ENCODE measurements at places on chromosomes 2 and 18.
A peak's percentile ranks its signal among the peaks of the same experiment; 100 is the strongest.

DNA sequence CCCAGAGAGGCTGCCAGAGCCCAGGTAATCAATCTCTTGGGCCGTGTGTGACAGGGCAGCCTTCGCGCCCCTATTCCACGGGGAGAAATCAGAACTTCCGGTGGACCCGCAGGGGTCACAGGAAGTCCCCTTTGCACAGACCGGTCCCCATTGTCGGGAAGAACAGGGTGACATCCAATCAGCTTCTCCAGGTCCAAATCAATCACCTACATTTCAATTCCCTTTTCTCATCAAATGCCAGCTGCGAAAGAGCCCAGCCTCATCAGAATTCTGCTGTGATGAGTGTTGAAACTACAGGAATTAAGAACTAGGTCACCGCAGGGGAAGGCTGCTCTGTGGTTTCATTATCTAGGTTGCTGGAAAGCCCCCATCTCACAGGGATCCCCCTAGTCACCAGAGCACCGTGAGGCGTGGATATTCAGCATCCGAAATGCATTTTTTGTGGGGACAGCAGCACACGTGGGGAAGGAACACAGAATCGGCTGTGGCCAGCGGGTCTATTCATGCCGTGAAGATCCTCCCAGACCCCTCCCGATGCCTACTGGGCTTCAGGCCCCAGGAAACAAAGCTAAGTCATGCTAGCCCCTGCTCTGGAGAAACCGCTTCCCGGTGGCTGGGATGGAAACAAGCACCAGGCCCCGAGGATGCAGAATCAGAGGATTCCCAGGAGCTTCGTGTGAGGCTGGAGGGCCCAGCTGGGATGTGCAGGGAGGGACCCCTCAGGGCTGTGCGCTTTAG, 193.7 kb upstream of the ID2 start:
- peak; percentile 8 for DNase-seq

GRCh38 chr2:85357736-85358135, 3.2 kb downstream of the ELMOD3 start:
- no peak for DNase-seq

DNA sequence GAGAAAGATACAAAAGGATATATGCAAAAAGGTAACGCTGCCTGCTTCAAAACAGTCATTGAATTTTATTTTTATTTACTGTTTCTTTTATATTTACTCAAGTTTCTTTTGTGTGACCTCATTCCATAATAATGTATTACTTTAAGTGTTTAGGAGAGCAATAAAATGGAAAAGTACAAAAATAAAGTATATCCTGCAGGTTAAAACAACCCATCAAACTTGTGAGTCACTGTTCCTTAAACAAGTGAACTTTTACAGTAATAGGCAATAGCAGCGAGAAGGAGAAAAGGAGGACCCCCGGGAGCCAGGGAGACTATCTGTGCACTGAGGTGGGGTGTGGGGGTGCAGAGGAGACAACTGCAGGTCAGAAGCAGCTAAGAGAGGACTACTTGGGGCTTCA, 124.5 kb downstream of the EN1 start:
- DNase-seq, result no peak

- no peak for DNase-seq
Measured at GRCh38 chr2:152791979-152792378, 73.6 kb downstream of the ARL6IP6 start.

DNA sequence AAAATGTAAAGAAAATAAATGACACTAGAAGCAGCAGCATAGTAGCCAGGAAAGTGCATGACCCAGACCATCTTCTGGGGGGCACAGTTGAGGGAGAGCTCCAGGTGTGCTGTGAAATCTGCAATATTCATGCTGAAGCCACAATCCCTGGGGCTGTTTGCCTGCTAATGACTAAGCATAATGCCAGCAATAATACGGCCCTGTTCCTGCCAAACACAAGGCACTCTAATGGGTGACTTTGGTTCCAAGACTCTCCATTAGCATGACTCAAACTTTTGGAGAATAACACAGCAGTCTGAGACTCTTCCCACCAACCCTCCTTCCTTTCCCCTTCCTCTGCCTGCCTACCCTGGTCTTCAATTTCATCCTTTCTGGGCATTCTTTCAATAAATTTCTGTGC, 77.9 kb upstream of the DOCK10 start:
- peak; percentile 80 for DNase-seq

- peak; percentile 18 for DNase-seq
Measured at GRCh38 chr2:119389615-119390306, 23.0 kb downstream of the DBI start.

- no peak for DNase-seq
Measured at GRCh38 chr2:240705204-240705791, 13.6 kb downstream of the AQP12A start.

DNA sequence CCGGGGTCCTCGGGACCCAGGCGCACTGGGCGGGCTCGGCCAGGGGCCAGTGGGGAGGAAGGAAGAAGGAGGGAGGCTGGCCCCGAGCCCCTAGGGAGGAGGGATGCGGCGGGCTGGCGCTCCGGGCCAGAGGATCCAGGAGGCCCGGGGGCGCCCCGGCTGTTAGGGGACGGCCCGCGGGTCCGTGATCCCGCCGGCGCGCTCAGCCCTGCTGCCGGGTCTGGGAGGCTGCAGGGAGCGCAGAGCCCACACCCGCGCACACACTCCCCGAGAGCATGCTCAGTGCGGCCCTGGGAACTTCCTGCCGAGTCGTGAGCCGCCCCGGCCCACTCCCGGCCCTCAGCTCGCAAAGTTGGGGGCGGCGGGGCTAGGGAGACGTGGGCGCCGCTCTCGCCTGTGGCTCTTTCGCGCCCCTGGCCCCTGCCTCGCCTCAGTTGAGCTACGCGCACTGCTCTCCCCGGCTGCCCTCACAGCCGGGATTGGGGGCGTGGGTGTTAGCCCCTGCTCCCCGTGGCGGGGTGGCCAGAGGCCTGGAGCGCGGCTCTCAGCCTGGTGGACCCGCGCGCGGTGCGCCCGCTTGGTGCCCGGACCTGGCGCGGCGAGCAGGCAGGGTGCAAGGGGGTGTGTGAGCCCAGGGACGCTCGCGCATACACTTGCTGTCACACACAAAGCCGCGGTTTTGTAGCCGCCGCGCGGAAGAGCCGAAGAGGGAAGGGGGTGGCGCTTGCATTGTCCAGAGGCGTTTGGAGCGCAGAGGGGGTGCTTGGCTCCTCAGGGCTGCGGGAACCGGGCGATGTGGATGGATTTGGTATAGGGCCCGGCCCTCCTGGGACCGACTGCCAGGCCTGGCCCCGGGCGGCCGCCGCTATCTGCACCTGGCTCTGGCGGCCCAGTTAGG, 132.9 kb upstream of the MGAT5 start:
- peak; percentile 76 for DNase-seq

DNA sequence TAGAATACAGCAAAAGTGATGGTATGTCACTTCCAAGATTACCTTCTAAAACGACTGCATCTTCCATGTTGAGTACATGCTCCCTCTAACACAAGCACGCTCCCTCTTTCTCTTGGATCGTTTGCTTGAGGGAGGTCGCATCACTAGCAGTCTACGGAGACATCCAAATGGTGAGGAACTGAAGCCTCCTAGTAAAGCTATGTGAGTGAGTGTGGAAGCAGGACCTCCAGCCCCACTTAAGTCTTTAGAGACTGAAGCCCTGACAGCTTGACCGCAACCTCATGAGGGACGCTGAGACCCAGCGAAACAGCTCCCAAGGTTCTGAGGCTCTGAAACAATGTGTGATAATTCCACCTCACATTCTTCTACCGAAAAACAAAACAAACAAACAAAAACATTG, 486.7 kb upstream of the GCFC2 start:
- DNase-seq, result no peak

DNA sequence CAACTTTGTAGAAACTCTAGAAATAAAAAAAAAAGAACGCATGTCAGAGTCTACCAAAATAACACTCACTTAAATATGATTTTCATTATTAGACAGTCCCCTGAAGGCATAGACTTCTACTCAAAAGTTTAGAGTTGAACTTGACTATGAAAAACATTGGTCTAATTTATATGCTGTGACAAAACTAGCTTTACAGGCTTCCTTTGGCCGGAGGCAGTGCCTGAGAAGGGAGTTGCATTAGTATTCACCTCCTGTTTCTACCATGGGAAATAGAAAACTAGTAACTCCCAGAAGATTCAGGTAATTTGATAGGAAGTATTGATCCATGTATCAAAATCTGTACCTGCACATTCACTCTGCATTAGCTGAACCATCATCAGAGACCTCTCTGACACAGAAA, 163.4 kb upstream of the NOSTRIN start:
- DNase-seq, result no peak

DNA sequence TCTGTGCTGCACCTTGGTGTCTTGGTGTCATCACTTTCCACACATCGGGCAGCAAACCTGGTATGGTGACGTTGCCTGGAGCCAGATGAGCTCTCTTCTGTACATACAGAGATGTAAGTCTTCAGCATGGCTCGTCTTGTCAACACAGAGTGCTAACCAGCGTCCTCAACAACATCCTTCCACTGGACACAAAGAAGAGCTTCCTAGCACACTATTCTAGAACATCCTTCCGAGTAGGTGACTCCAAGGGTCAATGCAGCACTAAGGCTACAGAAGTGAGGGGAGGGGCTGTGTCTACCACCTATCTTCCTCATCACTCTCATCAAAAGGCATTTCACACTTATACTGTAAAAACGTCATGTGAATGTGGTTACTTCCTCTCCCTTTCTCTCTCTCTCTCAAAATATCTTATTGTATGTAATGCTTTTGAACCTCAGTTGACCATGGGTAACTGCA, 108.1 kb upstream of the SLC1A4 start:
- no peak for DNase-seq

DNA sequence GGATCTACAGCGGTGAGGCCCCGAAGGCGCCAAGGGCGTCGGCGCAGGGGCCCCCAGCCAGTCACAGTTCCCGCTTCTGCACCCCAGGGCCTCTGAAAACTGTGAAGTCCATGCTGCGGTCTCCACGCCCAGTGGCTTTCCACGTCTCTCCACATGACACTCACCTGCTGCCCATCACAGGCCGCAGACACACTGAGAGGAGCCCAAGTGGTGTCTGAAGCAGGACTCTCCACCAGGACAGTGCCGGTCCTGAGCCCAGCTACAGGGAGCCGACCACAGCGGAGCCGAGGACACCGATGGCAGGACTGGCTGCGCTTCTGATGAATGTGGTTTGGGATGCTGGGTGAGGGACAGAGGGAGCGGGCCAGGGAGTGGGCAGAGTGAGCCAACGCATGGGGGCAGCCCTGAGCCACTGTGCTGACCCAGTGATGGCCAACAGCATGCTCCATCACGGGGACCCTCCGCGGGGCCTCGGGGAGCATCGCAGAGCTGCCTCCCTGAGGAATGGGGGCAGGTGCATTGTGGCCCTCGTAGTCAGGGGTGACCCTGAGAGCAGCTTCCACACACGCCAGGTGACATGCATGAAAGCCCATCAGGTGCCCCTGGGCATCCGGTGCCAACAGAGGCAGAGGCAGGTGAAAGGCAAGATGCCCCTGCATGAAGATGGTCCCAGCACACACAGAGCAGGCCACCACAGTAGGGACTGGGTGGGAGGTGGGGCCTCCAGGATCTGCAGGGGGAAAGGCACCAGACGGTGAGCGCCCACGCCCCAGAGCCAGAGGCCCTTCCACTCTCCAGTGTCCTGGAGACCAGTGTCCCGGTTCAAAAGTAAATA, 116.6 kb downstream of the HDAC4 start:
- DNase-seq, result no peak

GRCh38 chr2:147408357-147408756, 436.5 kb upstream of the ACVR2A start:
- DNase-seq, result no peak

DNA sequence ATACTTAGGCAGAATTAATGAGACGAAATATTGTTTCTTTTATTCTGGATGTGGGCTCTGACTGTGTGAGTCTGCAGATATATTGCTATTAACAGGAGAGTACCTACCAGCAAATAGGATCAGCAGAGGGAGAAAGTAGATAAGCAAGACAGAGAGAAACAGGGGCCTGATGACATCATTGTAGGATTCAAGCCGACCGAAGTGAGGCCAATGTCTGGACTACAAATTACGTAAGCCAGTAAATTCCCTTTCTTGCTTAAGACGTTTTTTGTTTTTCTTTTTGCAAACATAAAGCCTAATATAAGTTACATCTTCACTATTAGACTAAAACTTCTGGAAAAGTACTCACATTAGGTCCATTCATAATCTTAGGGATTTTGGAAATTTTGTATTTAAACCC, 21.4 kb upstream of the PTPRM start:
- DNase-seq, result no peak

DNA sequence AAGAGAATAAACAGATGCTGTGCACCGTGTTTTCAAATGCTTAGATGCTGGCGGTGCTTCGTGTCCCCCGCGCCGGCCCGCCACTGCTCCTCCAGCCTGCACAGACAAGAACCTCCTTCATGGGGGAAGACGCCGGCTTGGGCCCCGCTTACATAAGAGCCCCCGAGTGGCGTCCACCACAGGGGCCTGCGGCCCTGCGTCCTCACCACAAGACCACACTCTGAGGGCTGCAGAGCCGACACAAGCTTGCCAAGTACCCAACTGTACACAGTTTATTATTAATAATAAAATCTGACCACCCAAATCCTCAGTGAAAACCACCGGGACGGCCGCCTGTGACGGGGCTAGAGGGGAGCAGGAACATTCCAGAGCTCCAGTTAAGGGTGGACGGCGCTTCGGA, 232.2 kb downstream of the HDAC4 start:
- DNase-seq, result no peak

- no peak for DNase-seq
Measured at GRCh38 chr2:233121856-233122255, 61.7 kb downstream of the INPP5D start.

DNA sequence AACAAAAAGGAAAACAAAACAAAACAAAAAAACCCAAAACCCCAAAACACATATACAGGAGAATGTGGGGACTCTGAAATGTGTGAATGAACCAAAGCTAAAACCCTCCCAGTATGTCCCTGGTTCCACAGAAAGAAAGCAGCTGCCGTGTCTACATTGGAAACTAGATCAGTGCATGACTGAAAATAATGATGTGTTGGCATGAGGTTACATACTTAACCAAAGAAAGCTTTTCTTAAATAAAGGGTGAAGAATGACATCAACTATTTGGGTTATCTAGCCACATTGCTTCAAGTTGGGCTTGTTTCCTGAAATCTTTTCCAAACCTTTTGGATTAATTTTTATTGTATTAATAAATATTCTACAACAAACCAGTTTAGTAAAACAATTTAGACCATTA, 91.9 kb upstream of the FN1 start:
- peak; percentile 93 for DNase-seq

- no peak for DNase-seq
Measured at GRCh38 chr2:74461187-74462053, 3.2 kb downstream of the WBP1 start.

DNA sequence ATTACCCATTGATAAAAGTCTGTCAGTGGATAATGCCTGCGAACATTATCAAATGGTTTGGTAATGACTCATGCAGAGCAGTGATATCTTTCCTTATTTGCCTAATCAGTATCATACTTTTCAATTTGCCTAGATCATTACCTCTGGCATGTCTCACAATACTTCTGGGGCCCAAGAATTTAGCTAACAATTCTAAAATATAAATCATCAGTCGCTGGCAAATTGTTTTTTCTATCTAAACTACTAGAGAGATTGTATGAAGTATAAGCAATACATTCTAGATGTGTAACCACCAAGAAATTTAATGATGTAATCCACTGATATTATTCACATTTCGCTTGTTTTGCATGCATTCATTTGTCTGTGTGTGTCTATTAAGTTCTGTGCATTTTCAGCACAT, 191.2 kb upstream of the CDH19 start:
- peak; percentile 46 for DNase-seq

- no peak for DNase-seq
Measured at GRCh38 chr2:157258520-157259326, 1.2 kb downstream of the GALNT5 start.
